ENCODE measurements at places on chromosomes 13 and 19. TPM values are rescaled to one million over a fixed set of nuclear protein-coding genes. Genes with fewer than 3 reads are reported as not detected.

Gene PABPC3
- total RNA-seq, result 0.14 TPM

Gene ZNF358
- 87.6 TPM for total RNA-seq

Gene KIRREL2
- total RNA-seq, result 0.12 TPM

Gene ZNF180
- 8.2 TPM for total RNA-seq

Gene KLK15
- not detected for total RNA-seq

Gene CD33
- total RNA-seq, result 8.3 TPM

Gene TLE6
- 0.63 TPM for total RNA-seq

Gene NXNL1
- total RNA-seq, result not detected

Gene MUC16
- 0.03 TPM for total RNA-seq

Gene SYNE4
- total RNA-seq, result 17.4 TPM

Gene WDR62
- total RNA-seq, result 1.3 TPM

Gene REXO1
- 39.2 TPM for total RNA-seq
